ENCODE measurements at places on chromosomes 6 and 20.

- DNase-seq: no peak
Observed at GRCh38 chr6:34900321-34901031, 11.4 kb downstream of the ANKS1A start.

- no peak for DNase-seq
Observed at GRCh38 chr20:55143601-55144000, 668.2 kb downstream of the DOK5 start.

- DNase-seq: peak; percentile 45
Observed at GRCh38 chr20:40741507-40742106, 52.6 kb upstream of the MAFB start.

- DNase-seq: no peak
Observed at GRCh38 chr6:107101686-107102413, 13.5 kb downstream of the BEND3 start.

GRCh38 chr6:10391299-10391630, 23.6 kb downstream of the TFAP2A start:
- DNase-seq: no peak

GRCh38 chr6:91667596-91667995, 1080.7 kb upstream of the MAP3K7 start:
- no peak for DNase-seq

- peak; percentile 87 for DNase-seq
Observed at GRCh38 chr6:4125933-4126864, 9.2 kb downstream of the ECI2 start.

DNA sequence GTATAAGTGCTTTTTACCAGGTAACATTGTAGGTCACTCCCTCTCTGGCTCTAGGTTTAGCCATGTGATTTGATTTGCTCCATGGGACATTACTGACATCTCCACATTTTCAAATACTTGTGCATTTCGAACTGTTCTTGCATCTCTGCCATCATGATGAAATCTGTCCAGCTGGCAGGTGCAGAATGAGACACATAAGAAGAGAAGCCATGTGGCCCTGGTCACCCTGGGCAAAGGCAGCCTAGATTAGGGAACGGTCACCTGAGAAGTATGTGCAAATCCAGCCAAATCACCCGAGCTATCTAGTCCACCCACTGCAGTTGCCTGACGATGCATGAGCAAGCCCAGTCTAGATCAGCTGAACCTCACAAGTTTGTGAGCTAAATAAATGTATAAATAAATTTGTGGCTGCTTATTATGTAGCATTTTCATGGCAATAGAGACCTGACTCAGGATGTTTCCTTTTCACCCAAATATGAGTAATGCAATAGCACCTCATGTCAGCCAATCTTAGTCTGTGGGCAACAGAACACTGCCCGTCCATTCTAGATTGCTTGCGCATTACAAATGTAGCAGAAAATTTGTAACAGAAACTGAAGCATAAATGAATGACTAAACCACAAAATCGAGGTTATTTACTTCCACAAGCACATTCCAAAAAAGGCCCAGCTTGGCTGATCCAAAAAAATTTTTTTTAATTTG, 115.2 kb downstream of the PAK5 start:
- no peak for DNase-seq

DNA sequence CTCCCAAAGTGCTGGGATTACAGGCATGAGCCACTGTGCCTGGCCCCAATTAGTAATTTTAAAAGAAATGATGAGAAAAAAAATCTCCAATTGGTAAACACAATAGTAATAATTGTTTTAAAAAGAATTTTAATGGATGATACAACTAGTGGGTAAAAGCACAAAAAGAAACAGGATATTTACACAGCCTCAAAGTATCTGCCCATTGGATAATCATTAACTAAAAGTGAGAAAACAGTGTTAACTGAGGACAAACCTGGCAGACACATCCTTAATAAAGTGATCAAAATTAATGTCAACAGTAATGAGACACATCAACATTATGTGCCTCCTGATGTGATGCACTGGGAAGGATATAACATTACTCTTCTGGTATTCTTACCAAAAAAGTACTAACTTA, 24.5 kb downstream of the DTNBP1 start:
- DNase-seq: no peak

- no peak for DNase-seq
Observed at GRCh38 chr6:71220466-71220865, 68.1 kb upstream of the OGFRL1 start.

DNA sequence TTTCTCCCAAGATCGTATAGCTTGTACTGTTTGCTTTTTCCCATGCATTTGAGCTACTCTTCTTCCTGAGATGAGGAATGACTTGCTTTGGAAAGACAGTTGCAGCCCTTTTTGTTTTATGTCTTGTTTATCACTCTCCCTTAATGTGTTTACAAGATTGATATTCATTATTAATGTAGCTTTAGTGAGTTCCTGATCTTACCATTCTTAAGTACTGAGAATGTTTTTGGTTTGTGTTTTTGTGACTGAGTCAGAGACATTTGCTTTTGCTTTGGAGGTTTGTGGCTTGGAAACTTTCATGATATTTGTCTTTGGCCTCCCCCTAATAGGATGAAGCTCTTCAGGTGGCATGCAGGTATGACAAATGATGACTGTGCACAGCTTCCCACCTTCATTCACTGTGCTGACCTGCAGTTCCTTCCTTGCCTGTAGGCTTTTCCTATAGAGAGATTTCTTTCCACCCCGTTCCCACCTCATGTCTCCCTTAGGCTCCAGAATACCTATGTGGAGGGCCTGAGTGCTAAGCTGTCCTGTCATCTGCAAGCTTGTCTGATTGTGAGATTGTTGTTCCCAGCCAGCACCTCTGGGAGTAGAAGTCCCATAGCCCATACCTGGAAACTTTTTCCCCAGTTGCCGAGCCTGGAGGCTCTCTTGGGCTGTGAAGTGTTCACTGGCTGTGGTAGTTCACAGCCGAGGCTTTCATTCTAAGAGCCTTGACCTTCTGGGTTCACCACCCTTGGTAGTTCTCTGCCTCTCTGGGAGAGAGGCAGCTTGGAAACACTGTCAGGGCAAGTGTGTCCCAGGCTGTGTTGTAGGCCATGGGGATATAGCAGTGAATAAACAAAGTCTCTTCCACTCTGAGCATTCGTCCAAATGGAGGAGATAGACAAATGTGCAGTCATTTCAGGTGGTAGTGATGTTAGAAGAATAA, 27.1 kb downstream of the CDS2 start:
- DNase-seq: no peak

DNA sequence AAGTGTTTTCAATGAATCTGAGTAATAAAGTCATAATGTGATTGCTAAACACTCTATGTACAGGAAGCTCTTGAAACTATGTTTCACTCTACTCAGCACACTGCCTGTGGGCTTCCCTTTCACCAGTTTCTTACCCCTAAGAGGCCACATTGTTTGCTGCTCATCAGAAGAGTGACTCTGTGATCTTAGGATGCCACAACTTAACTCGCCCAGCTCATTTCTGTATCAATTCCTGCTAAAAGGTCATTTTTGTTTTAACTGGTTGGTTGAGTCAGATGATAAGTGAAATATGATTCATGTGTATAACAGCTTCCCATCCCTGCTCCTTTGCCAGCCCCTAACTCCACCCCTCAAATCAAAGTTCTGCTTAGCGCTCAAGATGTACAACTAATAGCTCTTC, 9.8 kb upstream of the NDUFAF4 start:
- DNase-seq: no peak

DNA sequence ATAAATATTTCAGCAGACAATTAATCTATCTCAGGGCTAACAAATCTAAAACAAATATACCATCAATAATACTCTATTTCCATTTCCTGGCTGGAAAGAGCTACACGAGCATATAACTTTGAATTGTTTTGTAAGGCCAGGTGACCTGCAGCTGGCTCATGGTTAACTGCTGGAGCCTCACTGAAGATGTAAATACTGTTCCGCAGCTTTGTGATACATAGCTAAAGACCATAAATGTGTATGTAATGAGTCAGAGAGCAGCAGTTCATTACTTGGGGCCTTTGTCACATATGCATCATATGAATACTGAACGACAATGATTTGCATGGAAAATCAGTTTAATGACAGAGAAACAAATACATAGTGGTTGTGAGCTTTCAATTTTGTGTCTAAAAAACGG, 109.4 kb upstream of the CCN2 start:
- DNase-seq: peak; percentile 63

- DNase-seq: no peak
Observed at GRCh38 chr6:31572041-31572911, at the start of gene LTA. Gene LTA (plus strand): TSS chr6:31572289. CDS start chr6:31572743, 454 bp downstream.

DNA sequence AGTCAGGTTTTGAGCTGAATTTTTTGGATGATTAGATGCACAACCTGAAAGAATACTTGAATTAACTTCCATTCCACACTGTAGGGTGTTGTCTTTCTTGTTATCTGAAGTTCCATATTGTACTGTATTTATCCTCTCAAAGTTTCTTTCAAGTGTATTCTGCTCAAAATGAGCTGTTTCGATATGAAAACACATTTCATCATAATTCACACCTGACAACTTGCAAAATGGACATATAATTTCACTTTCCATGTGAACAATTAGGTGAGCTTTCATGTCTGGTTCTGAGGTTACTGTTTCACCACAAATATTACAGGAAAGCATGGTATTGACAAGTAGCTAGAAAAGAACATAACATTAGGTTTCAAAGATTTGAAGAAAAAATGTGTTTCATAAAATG, 1.7 kb downstream of the ZUP1 start:
- no peak for DNase-seq

DNA sequence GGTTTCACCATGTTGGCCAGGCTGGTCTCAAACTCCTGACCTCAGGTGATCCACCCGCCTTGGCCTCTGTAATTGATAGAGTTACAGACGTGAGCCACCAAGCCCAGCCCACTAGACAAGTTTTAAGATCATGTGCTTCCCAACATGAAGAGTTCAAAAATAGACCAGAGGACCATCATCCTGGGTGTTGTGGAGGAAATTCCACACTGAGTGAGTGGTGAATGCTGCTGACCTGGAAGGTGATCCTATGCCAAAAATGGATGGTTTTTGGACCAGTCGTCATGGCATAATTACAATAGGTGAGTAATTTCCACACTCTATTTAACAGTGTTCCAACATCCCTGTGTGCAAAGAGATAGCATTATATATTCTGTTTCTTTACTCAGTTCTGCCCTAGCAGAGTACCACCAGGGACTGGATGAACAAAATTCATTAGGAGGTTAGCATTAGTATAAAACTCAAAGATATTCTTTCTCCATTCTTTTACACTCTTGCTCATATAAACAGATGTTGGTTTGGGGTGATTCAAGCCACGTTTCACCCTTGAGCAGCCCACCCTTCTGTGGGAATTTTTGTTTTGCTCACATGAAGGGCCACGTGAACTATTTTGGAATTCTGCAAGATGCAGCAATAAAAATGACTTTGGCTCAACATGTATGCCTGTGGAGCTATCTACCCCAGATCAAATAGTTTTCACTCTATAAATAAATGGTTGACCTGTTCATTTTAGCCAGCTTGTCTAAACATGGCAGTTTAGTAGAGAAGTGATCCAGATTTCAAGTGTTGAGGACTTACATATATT, 206.2 kb upstream of the TCF21 start:
- DNase-seq: peak; percentile 38

DNA sequence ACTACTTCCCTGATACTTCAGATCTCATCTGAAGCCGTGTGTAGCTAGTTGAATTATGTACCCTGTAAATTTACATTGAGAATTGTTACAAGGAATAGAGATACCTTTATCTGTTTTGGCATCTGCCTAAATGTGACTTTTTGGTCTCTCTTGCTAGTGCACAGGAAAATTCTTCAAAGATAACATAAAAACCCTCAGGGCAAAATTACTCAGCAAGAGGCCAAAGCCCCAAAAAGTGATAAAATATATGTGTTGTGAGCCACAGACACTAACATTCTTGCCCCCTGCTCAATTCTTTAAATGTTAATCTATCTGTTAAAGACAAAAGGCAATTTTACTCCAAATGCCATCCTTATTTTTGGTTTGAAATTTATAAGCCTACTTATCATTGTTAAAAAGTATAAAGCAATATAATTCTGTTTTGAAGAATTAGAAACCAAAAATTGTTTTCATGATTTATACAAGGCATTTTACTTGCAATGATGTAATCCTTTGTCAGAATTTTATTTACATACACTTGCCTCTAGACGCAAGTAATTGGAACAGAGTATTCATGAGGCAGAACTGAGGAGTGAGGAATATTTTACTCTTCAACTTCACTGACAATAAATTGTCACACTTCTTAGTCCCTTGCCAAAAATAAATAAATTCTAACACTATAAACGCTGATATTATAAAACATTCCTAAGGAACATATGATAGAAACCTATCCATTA, 186.2 kb downstream of the EPM2A start:
- no peak for DNase-seq

GRCh38 chr6:138377042-138377441, 663 bp upstream of the SMIM28 start:
- DNase-seq: no peak

GRCh38 chr20:3635346-3635745, 27.9 kb downstream of the GFRA4 start:
- peak; percentile 30 for DNase-seq

DNA sequence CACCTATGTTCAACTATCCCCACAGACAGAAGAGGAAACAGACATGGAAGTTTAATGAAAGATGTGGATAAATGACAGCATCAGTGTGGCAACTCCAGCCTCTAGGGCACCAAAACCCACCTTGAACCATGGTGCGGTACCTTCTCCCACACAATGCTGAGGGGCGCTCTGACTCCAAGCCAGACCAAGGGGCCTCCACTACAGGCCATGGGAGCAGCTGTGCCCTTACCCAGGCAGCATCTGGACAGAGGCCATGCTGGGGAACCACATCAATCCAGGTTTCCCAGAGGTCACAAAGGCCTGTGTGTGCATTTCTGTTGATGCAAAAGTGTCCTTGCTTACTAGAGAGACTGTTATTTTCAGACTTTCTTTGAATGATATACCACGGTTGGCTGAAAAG, 4.1 kb downstream of the PRR18 start:
- DNase-seq: no peak

- DNase-seq: no peak
Observed at GRCh38 chr20:24697411-24697810, 228.0 kb downstream of the SYNDIG1 start.

DNA sequence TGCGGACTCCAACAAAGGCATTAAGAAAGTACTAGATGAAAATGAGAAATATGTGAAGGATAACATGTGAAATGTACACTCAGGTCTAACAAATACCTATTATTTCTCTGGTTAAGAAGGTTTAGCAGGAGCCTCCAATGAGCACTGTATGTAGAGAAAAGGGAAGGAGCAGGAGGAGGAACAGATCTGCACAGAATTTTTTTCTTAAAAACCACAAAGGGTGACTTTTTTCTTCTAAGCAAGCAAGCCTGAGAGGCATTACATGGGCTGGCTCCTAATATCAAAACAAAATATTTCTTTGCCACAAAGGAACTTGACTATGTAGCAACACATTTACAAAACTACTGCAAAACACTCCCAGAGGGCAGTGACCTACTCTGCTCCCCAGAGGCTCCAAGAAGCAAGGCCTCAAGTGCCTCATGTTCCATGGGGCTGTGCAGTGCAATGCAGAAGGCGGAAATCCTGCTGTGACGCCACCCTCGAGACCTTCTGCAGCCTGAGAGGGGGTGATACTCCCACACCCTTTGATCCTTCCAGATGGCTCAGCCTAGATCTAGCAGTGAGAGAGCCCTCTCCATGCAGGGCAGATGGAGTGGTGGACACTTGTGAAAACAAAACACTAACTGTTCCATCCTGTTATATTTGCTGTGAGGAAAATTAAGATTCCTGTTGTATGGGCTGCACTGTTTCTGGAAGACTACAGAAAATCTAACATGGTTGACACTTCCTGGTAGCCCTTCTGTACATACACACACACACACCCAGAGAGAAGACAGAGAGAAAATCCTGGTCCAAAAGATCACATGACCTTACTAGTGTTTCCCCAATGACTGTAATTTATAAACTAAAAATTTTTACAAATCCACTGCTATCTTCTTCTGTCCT, 36.0 kb upstream of the SMIM29 start:
- DNase-seq: peak; percentile 90

Data from AG10803 (cell line).